ENCODE measurements at places on chromosomes 12 and 14. TPM values are rescaled to one million over a fixed set of nuclear protein-coding genes. Genes with fewer than 3 reads are reported as not detected.

The HPD gene
- total RNA-seq, result not detected

The SLC25A21 gene
- 1.3 TPM for total RNA-seq

The GALNT8 gene
- 0.33 TPM for total RNA-seq

The GRIP1 gene
- total RNA-seq, result under 0.01 TPM

The ALX1 gene
- 0.67 TPM for total RNA-seq

The CLEC4E gene
- total RNA-seq, result not detected

The GPD1 gene
- under 0.01 TPM for total RNA-seq

Measured in vein endothelial cell (primary cell).